Occipital lobe (tissue), 3 donors: ENCODE measurements at places on chromosomes 12 and 14.

GRCh38 chr14:90671382-90672234, 144.6 kb downstream of the TTC7B start:
- no peak for DNase-seq

DNA sequence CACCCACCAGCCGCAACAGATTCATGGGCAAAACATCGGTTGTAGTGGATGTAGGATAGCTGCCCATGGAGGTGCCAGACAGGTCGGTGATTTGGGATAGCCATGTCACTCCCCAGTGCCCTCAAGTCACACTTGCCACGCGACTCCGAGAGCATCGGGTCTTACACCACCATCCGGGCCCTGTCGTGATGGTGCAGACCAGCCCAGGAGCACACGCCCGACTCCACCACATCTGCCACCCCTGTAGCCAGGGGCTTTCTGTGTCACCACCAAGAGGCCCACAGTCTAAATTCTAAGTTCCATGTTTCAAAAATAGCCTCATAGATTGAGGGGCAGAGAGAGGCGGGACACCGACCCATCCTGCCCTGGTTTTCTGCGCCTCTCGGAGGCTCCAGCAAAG, 18.0 kb downstream of the FOXN4 start:
- DNase-seq, result no peak

DNA sequence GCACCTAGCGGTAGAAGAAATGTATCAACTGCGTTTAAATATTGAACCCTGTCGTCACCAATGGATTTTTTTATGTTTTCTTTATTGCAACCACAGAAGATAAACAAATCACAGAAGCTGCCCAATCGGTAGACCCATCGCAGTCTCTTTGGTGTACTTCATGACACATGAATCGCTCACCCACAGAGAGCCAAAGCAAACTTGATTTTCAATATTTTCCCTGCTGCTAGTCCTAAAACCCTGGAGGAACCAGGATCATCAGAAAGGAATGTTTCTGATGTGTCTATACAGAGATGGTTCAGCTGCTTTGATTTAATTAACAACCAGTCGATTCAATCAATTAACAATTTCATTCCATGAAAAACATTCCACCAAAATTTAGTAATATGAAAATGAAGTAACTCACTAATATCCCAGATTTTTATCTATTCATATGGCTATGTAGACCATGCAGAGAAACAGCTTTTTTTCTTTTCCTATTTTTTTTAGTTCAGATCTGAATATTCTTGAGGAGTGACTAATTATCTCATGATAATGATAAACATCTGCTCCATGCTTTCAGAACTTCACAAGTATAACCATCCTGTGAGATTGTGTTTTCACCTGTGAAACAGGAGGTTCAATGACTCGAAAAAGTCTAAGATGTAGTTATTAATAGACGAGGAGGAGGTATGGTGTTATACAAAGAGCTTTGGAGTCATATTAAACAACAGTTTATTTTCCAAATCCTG, 46.1 kb downstream of the DIO2 start:
- no peak for DNase-seq

GRCh38 chr12:100489251-100489820, 15.7 kb downstream of the NR1H4 start:
- DNase-seq, result no peak

DNA sequence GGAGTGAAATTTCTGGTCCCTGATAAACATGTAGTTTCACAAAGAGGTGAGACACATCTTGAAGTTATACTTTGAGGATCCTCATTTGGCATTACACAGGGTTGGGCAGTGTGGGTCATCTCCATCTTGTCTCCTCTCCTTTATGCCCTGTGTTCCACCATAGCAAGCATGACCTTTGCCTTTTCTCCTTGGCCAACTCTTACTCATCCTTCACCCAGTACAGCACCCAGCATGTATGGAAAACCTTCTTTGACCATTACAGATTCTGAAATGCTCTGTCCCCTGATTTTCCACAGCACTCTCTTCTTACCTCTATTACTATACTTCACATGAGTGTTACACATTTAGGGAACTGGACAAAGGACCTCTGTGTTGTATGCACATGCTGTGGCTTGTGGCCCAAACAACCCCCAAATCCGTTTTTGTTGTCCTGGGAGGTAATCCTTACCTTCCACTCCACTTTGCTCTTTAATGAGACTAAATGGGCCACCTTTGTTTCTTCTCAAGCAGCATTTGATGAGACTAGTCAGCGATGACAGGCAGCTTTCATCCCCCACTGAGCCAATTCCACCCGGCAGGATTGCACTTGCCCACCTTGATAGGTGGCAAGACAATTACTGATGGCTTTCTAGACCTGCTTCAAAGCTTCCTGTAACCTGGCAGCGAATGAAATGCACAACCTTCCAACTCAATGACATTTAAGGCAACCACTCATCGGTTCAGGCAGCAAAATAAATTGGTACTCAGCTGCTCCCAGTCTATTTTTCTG, 163.5 kb downstream of the MON2 start:
- no peak for DNase-seq

- no peak for DNase-seq
Measured at GRCh38 chr12:81170072-81170471, 92.2 kb downstream of the ACSS3 start.

DNA sequence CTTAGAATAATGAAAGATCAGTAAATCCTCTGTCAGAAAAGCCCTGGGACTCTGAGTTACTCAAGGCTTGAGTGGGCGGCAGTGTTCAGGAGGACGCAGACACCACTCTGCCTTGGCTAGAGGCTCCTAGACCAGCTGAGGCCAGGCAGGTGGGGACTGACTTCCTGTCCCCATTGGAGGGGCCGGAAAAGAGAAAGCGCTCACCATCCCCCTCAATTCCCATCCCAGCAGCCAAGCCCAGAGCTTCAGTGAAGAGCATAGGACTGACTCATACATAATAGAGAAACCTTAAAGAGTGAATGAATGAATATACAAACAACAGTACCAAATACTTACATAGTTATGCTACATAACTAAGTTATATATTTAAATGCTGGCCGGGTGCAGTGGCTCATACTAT, 62.0 kb downstream of the PLEKHG7 start:
- no peak for DNase-seq

GRCh38 chr12:92905258-92905810, 23.8 kb downstream of the EEA1 start:
- no peak for DNase-seq

- DNase-seq, result no peak
Measured at GRCh38 chr12:11133816-11134215, 628 bp downstream of the TAS2R30 start.

- DNase-seq, result no peak
Measured at GRCh38 chr12:95641299-95641952, 90.2 kb upstream of the USP44 start.

- no peak for DNase-seq
Measured at GRCh38 chr12:2997989-2998670, 38.9 kb downstream of the TEAD4 start.

DNA sequence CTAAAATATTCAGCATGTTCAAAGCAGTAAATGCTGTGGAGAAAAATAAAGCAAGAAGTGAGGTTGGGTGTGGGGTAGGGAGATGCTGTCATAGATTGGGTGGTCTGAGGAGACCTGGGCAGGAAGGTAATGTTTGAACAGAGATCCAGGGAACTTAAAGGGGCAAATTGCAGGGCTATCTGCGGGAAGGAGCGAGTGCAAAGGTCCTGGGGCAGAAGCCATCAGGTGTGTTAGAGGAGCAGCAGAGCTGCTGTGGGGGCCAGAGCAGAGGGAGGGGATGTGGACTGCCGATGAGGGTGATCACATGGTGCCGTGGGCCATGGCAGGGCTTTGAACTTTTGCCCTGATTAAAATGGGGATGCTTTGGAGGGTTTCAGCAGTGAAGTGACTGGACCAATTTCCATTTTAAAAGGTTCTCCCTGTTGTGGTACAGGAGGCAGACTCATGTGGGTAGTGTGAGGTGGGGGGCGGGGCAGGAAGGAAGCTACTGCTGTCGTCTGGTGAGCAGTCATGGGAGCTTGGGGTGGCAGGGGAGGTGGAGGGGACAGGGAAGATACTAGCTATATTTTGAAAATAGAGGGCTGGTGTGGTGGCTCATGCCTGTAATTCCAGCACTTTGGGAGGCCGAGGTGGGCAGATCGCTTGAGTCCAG, 145.0 kb downstream of the AACS start:
- DNase-seq, result no peak

GRCh38 chr12:57936513-57936883, 4.9 kb upstream of the ATP23 start:
- DNase-seq, result no peak

GRCh38 chr14:79166171-79166570, 996.0 kb downstream of the NRXN3 start:
- no peak for DNase-seq

DNA sequence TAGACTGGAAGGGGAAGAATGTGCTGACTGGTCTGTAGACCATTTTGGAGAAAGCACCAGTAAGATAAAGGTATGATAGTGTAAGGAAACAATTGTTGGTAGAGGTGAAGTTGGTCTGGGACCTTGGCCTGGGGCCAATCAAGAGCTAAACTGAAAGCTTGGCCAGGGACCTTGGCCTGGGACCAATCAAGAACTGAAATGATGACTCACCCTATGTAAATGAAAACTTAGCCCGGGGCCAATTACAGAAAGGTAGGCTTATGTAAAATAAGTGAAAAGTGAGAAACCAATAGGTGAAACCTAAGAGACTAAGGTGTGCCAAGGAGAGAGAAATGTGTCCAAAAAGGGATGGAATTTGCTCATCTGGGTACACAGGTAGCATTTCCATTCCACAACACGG, 776.0 kb downstream of the C12orf50 start:
- DNase-seq, result no peak

GRCh38 chr12:20604408-20605067, 90.6 kb upstream of the SLCO1C1 start:
- no peak for DNase-seq

DNA sequence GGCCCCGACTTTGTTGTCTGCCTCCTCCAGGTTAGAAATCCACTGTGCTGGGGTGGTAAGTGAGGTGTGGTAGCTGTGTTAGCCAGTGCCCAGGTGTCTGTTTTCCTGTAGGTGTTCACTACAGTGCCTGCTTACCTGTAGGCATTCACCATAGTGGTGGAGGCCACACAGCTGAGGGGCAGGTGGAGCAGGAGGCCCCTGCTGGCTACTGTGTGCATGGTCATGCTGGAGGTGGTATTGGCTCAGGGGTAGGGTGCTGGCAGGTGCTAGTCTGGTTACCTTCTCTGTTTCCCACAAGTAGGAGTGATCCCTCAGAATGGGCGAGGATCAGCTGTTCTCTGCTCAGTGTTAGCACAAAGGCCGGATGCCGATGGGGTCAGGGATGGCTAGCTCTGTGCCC, 217.3 kb downstream of the SYT10 start:
- no peak for DNase-seq

- DNase-seq, result peak; percentile 14
Measured at GRCh38 chr14:94345344-94346064, 22.4 kb upstream of the SERPINA6 start.

DNA sequence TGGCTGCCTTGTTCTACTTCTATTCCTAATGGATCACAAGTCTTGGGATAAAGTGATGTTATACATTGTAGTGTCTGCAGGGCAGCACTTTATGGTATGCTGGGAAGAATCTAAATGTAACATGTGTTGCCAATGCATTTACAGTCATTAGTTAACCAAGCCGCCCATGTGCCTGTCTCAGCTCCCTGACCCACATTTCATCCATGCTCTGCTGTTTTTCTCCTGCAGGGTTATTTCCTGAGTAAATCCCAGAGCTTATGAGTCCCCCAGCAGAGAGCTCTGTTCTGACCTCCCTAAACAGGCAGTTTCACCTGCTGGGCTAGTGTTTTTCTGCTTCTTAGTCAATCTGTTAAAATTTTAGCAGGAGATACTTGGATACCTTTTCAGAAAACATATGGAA, 4.4 kb upstream of the TMTC2 start:
- no peak for DNase-seq

- DNase-seq, result no peak
Measured at GRCh38 chr14:105487449-105487985, 831 bp downstream of the CRIP1 start.

- DNase-seq, result no peak
Measured at GRCh38 chr12:90991952-90992465, 12.8 kb downstream of the EPYC start.

DNA sequence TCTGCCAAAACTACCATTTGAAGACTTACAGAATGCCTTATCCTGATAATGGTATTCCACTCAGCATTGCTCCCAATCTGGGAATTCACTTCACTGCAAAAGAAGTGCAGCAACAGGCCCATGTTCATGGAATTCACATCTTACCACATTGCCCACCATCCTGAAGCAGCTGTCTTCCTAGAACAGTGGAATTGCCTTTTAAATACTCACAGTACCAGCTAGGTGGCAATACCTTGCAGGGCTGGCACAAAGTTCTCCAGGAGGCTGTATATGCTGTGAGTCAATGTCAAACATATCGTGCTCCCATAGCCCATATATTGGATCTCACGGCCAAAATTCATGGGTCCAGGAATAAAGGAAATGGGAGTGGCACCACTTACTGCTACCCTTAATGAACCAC, 83.8 kb upstream of the PLEKHG7 start:
- no peak for DNase-seq

DNA sequence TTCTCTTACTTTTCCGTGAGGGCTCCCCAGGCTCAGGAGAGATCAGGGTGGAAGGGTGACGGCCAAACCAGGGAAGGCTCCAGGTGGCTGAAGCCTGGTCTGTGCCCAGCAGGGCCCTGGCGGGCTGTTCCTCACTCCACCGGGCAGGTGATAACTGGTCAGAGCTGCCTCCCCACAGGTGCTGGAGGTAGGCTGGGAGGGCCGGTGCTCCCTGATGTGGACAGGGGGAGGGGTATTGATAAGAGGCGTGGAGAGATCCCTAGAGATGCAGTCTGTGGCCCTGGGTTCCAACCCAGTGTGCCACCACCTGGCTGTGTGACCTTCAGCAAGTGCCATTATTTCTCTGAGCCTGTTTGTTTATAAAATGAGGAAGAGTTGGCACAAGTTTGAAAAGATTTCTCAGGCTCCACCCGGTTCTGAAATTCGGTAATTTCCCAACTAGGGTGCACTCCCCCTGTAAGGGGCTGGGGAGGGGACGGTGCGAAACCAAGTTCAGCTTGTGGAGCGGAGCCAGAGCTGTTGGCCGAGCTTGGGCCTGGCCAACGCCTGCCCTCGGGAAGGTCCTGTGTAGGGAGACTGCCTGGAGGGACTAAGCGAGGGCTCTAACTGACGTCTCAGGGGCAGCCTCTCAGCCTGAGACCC, 1.0 kb upstream of the NR4A1 start:
- DNase-seq, result no peak

GRCh38 chr12:115763982-115764621, 513.4 kb downstream of the MED13L start:
- no peak for DNase-seq

GRCh38 chr12:67698672-67699581, 50.4 kb downstream of the DYRK2 start:
- no peak for DNase-seq

- no peak for DNase-seq
Measured at GRCh38 chr12:62522984-62523383, 56.4 kb downstream of the MON2 start.

DNA sequence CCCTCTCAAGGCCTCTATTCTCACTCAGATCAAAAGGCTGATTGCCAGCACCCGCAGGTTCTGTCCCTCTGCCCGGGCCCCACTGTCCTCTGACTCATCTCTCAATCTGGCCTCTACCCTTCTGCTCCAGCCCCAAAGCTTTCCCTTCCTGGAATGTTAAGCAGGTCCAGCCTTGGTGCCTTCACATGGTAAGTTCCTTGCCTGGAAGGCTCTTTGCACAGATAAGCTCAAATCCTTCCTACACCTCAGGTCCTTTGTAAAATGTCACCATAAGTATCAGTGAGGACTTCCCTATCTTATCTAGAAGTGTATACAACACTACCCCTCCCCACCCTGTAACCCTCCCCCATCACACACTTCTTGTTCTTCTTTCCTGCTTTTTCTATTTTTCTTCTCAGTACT, 22.2 kb downstream of the LPCAT3 start:
- DNase-seq, result no peak
